ENCODE measurements at places on chromosomes 16 and 17.

- peak; percentile 58 for DNase-seq
Measured at GRCh38 chr16:27595993-27596392, 46.0 kb downstream of the KATNIP start.

- DNase-seq: no peak
Measured at GRCh38 chr16:57355898-57356414, 2.6 kb upstream of the CCL22 start.

- no peak for DNase-seq
Measured at GRCh38 chr17:79532107-79532790, 78.6 kb downstream of the RBFOX3 start.

DNA sequence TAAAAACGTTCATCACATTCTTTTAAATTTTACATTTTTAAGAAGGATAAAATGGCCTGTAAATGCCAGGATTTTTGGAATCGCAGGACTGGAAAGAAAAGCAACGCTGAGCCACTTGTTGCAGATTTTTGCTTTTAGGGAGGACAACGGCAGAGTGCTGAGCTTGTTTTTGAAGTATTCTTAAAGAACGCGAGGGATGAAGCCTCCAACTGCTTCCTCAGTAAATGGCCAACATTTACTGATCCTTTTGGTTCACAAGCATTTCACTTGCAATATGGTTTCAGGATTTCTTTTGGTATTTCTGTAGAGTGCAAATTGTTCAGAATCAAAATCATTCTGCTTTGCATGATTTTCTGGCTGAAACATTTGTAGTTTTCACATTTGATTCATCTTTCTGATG, 2.8 kb upstream of the KRT23 start:
- DNase-seq: no peak

GRCh38 chr17:37130984-37131446, 182.3 kb downstream of the AATF start:
- DNase-seq: peak; percentile 22

DNA sequence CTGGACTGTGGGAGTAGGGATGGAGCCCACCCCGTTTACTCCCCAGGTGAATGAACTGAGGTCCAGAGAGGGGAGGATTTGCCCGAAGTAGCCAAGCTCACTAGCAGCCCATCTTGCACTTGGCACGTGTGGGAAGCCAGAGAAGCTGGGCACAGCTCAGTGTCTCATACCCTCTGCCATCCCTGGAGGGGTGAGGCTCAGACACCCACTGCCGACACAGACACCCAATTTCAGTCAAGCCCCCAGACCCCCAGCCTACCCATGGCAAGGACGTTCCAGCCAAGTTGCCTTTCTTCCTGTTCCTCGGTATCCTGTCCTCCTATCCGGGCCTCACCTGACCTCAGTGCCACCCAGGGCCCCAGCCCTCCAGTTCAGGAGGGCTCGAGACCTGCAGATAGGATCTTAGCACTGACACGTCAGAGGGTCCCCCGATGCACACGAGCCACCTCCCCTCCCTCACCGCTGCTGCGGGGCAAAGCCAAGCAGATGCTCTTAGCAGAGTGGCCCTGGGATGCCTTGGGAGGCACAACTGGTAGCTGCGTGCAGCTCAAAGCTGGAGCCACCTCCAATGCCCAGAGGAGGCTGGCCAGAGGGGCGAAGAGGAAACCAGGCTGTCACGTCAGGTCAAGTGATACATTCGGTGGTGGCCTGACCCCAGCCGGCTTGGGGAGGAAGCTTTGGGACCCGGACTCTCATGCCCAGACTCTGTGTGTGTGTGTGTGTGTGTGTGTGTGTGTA, 90.4 kb upstream of the TNRC6C start:
- no peak for DNase-seq

DNA sequence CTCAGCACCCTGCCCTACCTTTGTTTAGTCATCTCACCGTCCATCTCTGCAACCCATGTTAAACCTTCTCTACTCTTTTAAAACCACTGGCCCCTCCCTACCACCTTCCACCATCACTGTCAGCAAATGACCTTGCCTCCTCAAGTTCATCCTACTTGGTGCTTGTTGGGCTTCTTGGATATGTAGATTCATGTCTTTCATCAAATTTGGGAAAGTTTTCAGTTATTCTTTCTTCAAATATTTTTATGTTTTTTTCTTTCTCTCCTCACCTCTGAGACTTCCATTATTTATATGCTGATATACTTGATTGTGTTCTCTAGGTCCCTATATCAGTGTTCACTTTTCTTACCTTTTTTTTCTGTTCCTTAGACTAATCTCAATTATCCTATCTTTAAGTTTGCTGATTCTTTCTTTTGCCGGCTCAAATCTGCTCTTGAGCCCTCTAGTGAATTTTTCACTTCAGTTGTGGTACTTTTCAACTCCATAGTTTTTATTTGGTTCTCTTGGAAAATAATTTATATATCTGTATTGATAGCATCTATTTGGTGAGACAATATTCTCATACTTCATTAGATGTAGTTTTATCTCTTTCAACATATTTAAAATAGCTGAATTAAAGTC, 28.7 kb upstream of the ALDH3A2 start:
- DNase-seq: no peak

- peak; percentile 65 for DNase-seq
Measured at GRCh38 chr17:5706577-5707210, 122.4 kb upstream of the NLRP1 start.

DNA sequence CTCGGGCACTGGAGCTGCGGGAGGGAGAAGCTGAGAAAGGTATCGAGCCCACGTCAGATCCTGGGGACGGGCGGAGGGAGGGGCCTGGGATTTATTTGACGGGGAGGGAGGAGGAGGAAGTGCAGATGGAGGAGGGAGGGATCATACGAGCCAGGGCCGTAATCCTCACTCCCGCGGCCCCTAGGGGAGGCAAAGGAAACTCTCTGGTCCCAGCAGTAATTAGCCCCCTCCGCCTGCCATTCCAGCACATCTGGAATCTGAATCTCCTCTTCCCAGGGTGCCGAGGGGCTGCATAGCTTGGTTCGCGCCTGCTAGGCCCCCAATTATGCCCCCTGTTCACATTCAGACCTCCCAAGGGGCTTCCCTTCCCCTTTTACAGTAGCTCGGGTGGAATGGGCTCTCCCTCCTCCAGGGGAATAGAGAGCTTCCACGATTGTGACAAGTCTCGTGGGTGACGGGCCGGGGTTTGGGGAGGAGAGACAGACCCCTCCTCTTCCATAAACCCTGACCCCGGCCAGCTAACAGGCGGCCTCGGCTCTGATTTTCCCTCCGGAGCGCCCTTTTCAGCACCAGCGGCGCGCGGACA, at the start of gene SEZ6L2:
TSS of gene SEZ6L2 (minus strand) at position 35 of the 586 bp plus-strand sequence. CDS start 531 bp downstream, outside the sequence.
- peak; percentile 95 for DNase-seq

DNA sequence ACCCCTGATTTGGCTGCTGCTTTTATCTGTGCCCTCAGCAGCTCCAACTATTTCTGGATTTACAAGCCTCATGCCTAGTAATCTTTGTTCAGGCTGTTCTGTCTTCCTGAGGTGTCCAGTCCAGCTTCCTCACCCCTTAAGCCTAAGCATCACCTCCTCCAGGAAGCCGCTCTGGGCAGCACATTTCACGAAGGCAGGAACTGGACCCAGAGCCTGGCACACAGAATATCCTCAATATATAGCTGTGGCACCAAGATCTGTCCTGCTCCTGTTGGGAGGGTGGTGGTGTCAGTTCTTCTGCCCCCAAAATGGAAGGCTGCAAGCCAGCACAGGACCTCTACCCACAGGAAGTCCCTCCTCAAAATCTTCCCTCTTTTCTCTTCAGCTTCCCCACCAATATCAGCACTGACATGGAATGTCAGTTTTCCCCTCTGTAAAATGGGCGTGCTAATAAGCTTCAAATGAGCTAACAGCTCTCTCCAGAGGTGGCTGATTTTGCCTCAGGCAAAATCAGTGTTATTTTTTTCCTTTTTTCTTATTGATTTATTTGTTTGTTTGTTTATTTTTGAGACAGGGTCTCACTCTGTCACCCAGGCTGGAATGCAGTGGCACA, 6.9 kb upstream of the NEUROD2 start:
- no peak for DNase-seq

DNA sequence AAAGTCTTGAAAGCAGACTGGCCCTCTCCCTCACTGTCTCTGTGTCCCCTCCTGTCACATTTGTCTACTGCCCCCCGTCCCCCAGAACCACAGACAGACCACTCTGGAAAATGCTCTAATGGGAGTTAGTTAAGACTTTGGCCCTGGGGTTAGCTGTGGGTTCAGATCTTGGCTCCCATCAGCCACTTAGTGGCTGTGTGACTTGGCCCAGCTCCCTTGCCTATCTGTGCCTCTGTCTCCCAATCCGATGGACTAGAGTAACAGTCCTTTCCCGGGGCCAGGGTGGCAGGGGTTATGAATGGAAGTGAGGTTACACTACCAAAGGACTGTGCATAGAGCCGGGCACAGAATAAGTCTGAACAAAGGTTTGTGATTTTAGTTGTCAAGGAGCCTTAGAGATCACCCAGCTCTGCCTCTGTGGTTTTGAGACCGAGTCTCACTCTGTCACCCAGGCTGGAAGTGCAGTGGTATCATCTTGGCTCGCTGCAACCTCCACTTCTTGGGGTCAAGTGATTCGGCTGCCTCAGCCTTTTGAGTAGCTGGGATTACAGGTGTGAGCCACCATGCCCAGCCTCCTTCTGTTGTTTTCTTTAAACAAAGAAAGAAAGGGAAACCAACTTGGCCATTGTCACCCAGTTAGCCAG, 23.7 kb downstream of the PPL start:
- no peak for DNase-seq

DNA sequence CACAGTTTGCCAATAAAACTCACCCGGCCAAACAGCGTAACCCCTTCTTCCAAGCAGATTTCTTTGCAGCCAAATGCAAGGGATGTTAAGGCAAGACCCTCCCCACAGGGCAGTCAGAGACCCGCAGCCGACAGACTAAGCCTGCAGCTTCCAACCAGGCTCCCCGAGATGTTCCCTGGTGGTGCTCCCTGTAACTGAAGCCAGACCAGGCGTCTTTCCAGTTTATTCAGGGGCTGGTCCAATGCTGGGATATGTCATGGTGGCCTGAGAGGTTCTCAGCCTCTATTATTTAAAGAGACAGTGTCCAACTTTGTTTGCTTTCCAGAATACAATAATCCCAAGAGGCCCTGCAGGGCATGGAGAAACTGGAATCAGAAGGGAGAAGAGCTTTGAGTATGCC, at the start of gene PMP22:
TSS of gene PMP22 (minus strand) at position 196 of the 400 bp plus-strand sequence. CDS start 4,599 bp downstream, outside the sequence.
- no peak for DNase-seq

DNA sequence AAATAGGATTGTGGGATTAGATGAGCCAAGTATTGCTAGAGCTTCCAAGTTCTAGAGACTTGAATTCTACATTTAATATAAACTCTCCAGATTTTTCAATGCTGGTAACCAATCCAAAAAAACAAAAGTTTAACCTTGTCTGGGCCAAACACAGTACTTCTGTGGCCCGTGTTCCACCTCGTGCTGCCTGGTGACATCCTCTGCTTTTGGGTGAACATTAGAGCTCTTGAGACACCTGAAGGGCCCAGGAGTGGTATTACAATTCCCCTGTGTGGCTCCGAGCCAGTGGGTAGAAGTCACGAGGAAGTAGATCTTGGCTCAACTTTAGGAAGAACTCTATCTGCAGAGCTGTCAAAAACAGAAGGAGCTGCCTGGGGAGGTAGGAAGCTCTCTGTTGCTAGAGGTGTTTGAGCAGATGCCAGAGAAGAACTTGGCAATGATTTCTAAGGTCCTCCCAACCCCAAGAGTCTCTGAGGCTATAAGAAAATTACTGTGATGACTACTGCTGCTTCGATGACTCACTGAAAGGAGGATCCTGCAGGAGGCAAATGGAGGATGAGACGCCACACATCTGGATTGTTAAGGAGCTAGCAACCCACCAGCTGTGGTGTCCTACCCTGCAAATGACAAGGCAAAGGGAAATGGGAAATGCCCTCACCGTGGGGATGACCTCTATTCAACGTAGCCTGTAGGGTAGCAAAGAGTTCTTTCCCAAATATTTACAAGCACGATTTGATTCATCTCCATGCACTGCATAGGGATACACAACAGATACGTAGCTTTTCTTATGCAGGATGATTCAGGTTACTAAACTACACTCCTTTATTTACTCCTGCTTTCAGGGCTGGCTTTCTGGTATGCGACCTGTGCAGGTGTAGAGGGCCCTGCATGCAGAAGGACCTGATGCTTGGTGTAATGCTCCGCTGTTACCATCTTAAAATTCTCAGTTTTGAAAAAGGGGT, 45.8 kb upstream of the GAS7 start:
- DNase-seq: peak; percentile 68

GRCh38 chr17:65401561-65401960, 159.9 kb downstream of the AXIN2 start:
- no peak for DNase-seq

DNA sequence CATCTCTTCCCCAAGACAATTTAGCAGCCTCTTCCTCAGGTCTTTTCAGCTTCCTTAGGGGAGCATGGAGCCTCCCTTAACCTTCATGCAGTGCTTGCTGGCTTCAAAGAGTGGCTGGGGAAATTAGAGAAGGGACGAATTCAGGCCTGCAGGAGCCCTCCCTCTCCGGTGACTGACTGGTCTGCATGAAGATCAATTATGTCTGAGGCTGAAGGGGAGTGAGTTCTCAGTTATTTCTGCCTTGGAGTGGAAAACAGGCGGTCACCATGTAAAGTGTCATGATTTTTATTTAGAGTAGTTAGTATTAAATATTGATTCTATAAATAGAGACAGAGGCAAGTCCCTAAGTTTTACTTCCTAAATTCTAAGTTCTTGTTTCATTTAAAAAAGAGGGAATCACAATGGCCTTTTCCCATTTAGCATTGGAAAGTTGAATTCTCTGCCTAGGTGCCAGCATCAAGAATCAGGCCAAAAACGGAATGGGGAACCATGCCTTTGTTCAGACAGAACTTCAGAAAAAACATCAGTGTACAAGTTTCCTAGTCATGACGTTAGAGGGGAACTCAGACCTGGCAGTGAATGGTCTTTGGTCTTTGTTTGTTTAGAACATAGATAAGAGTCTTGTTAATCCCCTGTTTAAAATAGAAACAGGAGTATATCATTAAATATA, 4.4 kb downstream of the GABARAPL2 start:
- no peak for DNase-seq

- no peak for DNase-seq
Measured at GRCh38 chr16:11151156-11151884, 104.7 kb downstream of the SOCS1 start.

DNA sequence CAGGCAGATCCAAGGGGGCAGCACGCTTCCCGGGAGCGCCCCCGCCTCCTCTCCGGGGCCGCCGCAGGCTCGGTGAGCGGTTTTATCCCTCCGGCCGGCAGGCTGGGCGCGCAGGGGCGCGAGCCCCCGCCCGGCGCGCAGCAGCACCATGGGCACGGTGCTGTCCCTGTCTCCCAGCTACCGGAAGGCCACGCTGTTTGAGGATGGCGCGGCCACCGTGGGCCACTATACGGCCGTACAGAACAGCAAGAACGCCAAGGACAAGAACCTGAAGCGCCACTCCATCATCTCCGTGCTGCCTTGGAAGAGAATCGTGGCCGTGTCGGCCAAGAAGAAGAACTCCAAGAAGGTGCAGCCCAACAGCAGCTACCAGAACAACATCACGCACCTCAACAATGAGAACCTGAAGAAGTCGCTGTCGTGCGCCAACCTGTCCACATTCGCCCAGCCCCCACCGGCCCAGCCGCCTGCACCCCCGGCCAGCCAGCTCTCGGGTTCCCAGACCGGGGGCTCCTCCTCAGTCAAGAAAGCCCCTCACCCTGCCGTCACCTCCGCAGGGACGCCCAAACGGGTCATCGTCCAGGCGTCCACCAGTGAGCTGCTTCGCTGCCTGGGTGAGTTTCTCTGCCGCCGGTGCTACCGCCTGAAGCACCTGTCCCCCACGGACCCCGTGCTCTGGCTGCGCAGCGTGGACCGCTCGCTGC, 832 bp downstream of the CDK5R1 start:
- no peak for DNase-seq
